ENCODE measurements at places on chromosomes 5 and 9. TPM values are rescaled to one million over a fixed set of nuclear protein-coding genes. Genes with fewer than 3 reads are reported as not detected.
A peak's percentile ranks its signal among the peaks of the same experiment; 100 is the strongest.

GRCh38 chr9:2086971-2087370 lies 71.8 kb downstream of the SMARCA2 start:
- DNase-seq, result no peak

DNA sequence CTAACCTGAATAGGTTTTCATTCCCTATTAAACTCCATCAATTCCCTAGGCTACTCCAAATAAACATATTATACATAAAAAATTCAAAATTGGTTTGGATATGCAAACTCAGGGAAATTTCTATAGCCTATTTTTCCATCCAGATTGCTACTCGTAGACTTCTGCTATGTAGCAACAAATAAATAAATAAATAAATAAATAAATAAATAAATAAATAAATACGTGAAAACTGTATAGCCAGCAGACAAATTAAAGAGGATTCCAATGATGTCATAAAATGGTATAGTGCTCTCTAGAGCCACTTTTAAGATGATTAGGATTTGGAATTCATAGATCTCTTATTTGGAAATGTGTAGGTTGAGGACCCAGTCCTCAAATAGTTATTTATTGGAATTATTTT lies 1193.2 kb upstream of the NUDT12 start:
- DNase-seq, result no peak

- peak; percentile 87 for DNase-seq
Measured at GRCh38 chr5:143551820-143552251, 148.3 kb upstream of the NR3C1 start.

DNA sequence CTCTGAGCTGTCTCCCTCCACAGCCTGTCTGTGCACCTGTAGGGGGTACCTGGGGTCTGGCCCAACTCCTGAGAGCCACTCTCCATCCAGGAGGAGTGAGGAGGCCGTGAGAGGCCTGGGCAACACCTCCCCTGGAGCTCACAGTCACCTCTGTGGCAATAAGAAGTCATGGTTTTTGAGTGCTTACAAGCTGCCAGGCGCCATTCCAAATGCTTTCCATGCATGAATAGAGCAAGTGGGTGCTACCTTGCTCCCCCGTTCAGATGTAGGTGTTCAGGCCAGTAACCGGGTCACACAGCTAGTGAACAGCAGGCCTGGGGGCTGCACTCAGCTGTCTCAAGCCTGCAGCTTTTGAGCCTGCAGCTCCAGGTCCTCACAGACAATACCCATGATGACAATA lies 30.6 kb downstream of the CORO2A start:
- DNase-seq, result no peak

- DNase-seq, result no peak
Measured at GRCh38 chr5:143284521-143284920, 119.0 kb downstream of the NR3C1 start.

ECSCR gene
- polyA plus RNA-seq, result 64.6 TPM

GRCh38 chr9:91419222-91420191 lies 4.1 kb downstream of the NFIL3 start:
- no peak for DNase-seq

TPD52L3 gene
- not detected for polyA plus RNA-seq

PCDHB9 gene
- 5.1 TPM for polyA plus RNA-seq

- DNase-seq, result peak; percentile 65
Measured at GRCh38 chr5:150180241-150181026, 9.4 kb upstream of the SLC6A7 start.

- no peak for DNase-seq
Measured at GRCh38 chr9:96505316-96505991, 55.5 kb downstream of the HABP4 start.

Data from left lung (tissue), 14 donors.